Karpas-422 (cell line): ENCODE measurements at places on chromosomes 11 and 22. TPM values are rescaled to one million over a fixed set of nuclear protein-coding genes. Genes with fewer than 3 reads are reported as not detected.
A peak's percentile ranks its signal among the peaks of the same experiment; 100 is the strongest.

Gene EHBP1L1
- 19.9 and 75.1 TPM in 2 replicates for total RNA-seq

- DNase-seq = no peak
Measured at GRCh38 chr11:117691516-117691915, 105.5 kb downstream of the DSCAML1 start.

Gene OR52E2
- not detected in 2 replicates for total RNA-seq

Gene TRIM68
- total RNA-seq = 17.5 and 21.1 TPM in 2 replicates

- DNase-seq = peak; percentile 48
Measured at GRCh38 chr11:68468217-68468828, 7.8 kb downstream of the PPP6R3 start.

Gene FOLR1
- not detected in 2 replicates for total RNA-seq

GRCh38 chr11:71163371-71163770 lies 89.0 kb downstream of the SHANK2 start:
- DNase-seq = no peak

Gene MEI1
- 4.9 and 8.2 TPM in 2 replicates for total RNA-seq

Gene OR5A1
- total RNA-seq = 0.04 and 0.07 TPM in 2 replicates

DNA sequence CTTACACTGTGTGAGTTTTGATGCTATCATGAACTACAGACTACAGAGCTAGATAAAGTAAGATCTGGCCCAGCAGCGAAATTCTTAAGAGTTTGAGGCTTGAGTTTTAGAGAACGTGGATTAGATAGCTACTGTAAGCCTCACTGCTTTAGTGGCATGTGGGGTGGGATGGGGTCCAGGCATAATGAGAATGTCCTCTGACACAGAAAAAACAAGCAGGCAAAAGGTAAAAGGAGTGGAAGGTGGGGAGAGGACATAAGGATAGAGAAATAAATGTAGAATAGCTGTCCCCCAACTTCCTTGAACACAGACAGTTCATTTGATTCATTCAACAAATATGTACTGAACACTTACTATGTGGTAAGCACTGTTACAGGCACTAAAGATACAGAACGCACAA lies 324.5 kb upstream of the PITPNB start:
- no peak for DNase-seq

Gene SUSD2
- 0.14 and 0.26 TPM in 2 replicates for total RNA-seq

- no peak for DNase-seq
Measured at GRCh38 chr22:31081963-31082605, 966 bp downstream of the SMTN start.

DNA sequence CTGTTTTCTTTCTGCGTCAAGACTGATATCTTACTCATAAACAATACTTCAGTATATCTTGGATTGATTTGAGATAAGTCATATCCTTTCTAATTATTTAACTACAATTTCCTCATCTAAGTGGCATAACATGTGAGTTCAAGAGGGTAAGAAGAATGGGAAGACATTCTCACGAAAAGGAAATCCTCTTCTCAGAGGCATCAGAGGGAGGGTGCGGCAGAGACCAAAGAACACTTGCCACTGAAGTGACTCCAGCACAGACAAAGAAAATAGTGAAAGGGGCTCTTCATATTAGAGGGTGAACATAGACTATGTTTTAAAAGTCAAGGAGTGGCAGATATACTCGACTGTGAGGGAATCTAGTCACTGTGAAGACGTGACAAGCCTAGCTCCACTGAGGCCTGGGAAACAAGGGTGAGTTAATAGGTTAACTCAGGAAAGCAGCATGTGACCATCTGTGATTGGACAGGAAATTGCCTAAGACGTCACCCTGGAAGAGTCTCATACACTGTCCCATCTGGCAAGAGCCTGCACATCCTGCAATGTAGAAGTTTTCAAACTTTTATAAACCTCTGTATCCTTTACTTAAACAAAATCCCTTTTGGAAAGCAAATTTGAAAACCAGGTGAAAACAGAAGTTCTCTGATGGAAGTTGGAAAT lies 1.9 kb upstream of the MMP1 start:
- DNase-seq = no peak

GRCh38 chr11:35218956-35219355 lies 80.0 kb downstream of the CD44 start:
- DNase-seq = no peak

DNA sequence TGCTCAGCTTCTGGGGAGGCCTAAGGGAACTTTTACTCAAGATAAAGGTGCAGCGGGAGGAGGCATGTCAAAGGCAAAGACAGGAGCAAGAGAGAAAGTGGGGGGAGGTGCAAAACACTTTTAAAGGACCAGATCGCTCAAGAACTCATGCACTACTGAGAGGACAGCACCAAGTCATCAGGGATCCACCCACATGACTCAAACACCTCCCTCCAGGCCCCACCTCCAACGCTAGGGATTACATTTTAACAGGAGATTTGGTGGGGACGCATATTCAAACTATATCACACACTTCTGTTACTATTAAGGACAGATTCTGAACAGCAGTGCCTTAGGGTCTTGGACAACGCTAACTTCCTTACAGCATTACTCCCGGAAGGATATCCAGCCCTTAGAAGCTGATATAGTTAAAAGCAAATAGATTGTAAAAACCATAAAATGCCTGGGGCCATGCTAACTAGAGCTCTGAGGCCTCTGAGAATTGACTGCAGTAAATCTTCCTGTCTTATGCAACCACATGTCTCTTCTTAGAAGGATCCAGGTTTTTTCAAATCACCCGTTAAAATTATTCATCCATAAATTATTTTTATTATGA lies 16.7 kb upstream of the ZC3H12C start:
- DNase-seq = no peak

GRCh38 chr22:19127329-19128008 lies 3.6 kb upstream of the TSSK2 start:
- DNase-seq = no peak

DNA sequence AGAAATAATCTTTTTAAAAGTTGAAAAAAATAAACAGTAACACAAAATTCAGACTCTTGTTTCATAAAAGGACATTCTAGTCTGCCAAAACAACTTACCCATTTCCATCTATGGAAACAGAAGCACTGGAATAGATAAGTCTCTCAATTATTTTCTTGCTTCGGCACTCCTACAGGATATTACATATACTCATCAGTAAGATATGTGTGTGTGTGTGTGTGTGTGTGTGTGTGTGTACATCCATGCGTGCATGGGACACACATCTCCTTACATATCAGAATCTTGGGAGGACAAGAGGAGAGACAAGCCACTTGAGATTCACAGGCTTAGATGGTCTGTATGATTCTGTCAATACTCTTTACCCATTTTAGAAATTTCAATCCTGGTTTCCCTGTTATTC lies 144.6 kb downstream of the ATG16L2 start:
- no peak for DNase-seq

- peak; percentile 71 for DNase-seq
Measured at GRCh38 chr22:29625090-29625825, 21.8 kb downstream of the NF2 start.

Gene F2
- not detected in 2 replicates for total RNA-seq

GRCh38 chr11:83687787-83688186 lies 401.6 kb upstream of the CCDC90B start:
- DNase-seq = peak; percentile 60

DNA sequence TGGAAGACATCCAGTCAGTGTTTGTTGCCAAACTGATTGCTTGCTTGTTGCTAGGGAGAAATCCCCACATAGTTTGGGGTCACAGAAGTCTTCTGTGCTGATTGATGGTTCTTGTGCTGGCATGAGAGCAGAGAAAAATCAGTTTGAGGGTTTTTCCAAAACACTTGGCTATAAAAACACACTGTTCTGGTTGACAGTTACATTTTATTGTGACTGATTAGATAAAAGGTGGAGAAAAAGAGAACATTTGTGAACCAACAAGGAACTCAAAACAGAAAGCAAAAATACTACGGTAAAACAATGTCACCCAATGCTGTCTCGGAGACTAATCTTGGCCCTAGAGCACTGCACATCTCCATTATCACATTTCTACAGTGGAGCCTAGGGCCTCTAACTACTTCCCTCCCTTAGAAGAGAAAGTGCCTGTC lies 14.4 kb upstream of the EIF4G2 start:
- no peak for DNase-seq

Gene OLFML1
- total RNA-seq = not detected in 2 replicates

- DNase-seq = peak; percentile 43
Measured at GRCh38 chr11:113613619-113614018, 92.5 kb downstream of the TMPRSS5 start.

Gene ARHGAP8
- not detected in 2 replicates for total RNA-seq

Gene PDGFB
- total RNA-seq = 0.43 and 2.9 TPM in 2 replicates

DNA sequence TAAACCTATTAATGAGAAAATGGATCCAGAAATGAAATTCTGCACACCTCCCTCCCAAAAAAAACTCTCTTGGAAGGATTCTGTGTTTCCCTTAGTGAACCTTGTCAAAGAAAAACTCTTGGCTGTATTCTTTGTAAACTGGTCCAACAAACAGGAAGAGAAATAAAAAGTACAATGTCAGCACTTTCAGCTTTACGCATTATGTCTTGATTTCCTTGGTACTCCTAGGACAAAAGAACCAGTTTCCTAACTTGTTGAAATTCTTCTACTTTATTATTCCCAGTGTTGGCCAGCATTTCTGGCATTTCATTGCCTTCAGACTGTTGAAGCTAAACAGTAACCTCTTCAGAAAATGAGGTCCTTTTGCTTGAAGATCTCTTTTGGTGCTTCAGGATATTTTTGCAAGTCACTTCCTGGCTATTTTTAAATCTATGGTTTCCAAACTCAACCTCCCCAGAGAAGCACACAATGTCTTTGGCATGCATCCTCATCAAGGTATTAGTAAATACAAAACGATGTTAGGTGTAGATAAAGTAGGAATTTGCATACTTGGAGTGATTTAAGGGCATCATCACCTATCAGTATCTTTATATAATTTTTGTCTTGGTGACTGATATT lies 342.7 kb downstream of the AASDHPPT start:
- no peak for DNase-seq

GRCh38 chr22:19974268-19974861 lies 32.7 kb upstream of the TXNRD2 start:
- DNase-seq = peak; percentile 95

DNA sequence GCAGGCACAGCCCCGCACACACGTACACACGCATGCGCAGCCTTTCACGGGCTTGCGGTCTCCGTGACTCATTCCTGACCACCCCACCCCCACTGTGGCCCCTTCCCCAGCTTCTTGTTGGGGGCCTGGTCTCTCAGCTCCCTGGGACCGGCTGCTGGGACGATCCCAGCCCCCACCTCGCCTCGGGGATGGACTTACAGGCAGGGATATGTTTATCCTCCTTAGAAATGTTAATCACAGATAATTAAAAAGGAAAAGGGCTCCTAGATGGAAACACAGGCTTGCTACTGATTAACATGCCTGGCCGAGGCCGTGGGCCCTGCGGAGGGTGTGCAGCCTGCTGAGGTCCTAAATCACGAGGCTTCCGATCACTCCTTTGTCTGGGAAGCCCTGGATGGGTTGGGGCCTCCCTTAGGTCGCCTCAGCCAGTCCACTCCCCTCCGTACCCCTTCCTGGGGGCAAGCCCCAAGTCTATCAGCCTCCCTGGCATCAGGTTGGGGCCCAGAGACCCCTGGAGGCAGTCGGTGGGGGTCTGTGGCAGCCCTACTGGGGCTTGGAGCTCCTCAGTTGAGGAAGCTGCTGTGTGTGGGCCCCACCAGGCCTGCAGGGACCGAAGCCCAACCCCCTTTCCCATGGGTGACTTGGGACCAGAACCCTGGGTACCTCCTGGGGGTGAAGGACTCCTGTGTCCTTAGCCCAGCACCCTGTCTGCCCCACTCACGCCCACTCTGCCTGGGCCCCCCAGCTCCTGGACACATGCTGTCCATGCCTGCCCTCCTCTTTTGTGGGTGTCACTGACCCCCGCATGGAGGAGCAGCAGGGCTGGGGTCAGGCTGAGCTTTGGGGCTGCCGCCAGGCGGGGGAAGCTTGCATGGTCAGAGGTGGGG lies 20.6 kb downstream of the TSPAN4 start:
- no peak for DNase-seq

DNA sequence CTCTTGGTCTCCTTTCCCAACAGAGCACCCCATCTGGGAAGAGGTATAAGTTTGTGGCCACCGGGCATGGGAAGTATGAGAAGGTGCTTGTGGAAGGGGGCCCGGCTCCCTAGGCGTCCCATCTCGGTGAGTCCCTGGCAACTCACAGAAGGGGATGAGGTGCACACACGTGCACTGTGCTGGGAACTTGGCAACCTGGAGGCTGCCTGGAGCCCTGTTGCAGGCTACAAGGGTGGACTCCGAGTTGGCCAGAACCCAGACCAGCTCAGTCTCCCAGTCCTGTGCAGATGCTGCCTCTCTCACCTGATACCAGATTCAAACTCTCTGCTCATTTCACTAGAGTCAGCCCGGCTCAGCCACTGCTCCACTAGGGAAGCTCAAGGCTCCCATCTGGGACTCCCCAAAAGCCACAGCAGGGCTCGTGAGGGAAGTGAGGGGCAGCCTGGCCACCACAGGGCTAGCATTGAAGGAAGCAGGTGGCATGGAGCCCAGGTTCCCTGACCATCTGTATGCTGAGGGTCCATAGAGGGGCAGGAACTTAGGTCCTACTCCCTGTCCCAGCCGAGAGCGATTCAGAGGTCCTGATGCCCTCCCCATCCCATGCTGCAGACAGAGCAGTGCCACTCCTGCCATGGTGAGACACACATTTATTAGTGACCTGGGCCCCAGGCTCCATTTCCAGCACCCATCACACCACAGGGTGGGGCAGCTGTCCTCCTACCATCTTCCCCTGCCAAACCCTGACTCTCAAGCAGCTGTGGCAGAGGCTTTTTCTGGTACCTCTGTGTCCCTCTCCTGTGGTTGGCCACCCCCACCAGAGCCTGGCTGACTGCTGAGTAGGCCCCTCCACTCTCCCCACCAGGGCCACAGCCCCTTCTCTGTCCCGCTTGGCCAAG lies 4.0 kb downstream of the PRR33 start:
- no peak for DNase-seq

- no peak for DNase-seq
Measured at GRCh38 chr11:116413301-116414242, 359.2 kb downstream of the BUD13 start.

DNA sequence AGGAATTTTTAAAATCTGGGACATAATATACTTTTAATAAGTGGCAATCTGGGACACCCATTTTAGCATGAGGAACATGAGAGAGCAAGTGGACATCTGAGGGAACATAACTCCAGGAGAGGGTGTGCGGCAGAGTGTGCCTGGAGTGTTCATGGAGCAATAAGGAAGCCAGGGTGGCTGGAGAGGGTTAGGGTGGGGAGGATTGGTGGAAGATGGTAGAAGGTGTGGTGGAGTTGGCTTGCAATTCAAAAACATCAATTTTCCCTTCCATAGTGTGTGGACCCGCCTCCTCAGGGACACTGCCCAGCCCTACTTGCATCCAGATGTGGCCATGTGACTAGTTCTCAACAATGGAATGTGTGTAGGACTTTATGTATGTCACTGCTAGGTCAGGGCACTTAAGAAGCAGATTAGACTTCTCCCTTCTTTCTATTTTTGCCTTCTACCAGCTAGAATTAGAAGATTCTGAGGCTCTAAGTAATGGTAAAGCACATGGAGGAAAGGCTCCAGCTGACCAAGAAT lies 4.4 kb upstream of the DENND5A start:
- no peak for DNase-seq

GRCh38 chr11:69293087-69293486 lies 868 bp upstream of the MYEOV start:
- no peak for DNase-seq
